Small intestine (tissue), 16 donors: ENCODE measurements at places on chromosomes 3 and 15.
A peak's percentile ranks its signal among the peaks of the same experiment; 100 is the strongest.

GRCh38 chr3:144663456-144664436 lies 692.1 kb downstream of the DIPK2A start:
- no peak for DNase-seq

- no peak for DNase-seq
Observed at GRCh38 chr3:129017484-129017899, 16.4 kb downstream of the EFCC1 start.

- peak; percentile 46 for DNase-seq
Observed at GRCh38 chr3:188839187-188839695, 332.5 kb upstream of the TPRG1 start.

DNA sequence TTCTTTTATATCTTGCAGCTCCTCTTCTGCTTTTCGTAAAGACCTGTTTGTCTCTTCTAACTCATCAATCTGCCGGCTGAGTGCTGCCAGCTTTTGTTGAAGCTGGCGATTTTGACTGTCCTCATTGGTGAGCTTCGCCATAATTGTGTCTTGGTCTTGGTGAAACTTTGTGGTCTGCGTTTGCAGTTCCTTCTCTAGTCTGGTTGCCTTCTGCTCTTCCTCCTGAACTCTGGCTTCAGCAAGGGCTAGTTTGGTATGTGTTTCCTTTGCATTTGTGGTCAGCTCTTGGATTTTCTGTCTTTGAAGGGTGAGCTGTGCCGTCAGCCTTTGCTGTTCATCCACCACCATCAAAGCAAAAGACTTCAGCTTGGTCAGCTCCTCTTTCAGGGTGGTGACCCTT lies 32.9 kb downstream of the CMSS1 start:
- no peak for DNase-seq

- no peak for DNase-seq
Observed at GRCh38 chr15:86066174-86066834, 13.4 kb upstream of the AGBL1 start.

- no peak for DNase-seq
Observed at GRCh38 chr3:186842426-186843038, at the start of gene ADIPOQ. Gene ADIPOQ, plus strand, starts transcription at chr3:186842710. Its CDS starts 10,349 bp downstream, at chr3:186853059.
